Frontal cortex (tissue), 4 donors: ENCODE measurements at places on chromosomes 2 and 18.

GRCh38 chr2:33477473-33478468, 1.3 kb downstream of the RASGRP3 start:
- DNase-seq = no peak

DNA sequence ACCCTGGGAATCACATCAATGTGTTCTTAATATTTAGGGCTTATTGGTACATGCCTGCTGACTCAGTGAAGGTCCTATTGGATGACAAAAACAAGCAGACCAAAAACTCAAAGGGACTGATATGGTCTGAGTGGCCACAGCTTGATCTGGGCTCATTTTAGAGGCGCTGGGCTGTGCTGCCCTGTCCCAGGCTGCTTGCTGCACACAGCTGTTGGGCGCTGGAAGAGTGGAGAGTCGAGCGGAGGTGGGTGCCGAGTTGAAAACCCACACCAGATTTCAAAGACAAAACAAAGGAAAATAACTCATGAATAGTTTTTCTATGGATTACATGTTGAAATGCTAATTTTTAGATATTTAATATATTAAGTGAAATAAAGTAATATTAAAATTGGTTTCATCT, 68.5 kb downstream of the LONRF2 start:
- DNase-seq = no peak

- DNase-seq = no peak
Measured at GRCh38 chr18:77086656-77087392, 45.8 kb downstream of the MBP start.

- DNase-seq = no peak
Measured at GRCh38 chr2:11406958-11407381, 59.0 kb downstream of the E2F6 start.

- DNase-seq = peak; percentile 92
Measured at GRCh38 chr2:37231241-37232130, at the start of the genes CEBPZ and NDUFAF7. Gene CEBPZ, minus strand, starts transcription at chr2:37231596. Its CDS starts 29 bp downstream, at chr2:37231567. Gene NDUFAF7, plus strand, starts transcription at chr2:37231658. Its CDS starts 48 bp downstream, at chr2:37231706.

GRCh38 chr18:57077786-57078552, 68.9 kb upstream of the BOD1L2 start:
- no peak for DNase-seq

GRCh38 chr2:216031960-216032689, 18.8 kb upstream of the MREG start:
- no peak for DNase-seq
